ENCODE measurements at places on chromosomes 6 and 20.

- no peak for DNase-seq
- no peaks in the 10 kb centered on the region for H3K27me3 ChIP-seq
- H3K27ac ChIP-seq = peak overlapping the region; percentile 94
- no peaks in the 10 kb centered on the region for H3K36me3 ChIP-seq
Measured at GRCh38 chr20:50959543-50960126, 1.0 kb downstream of the MOCS3 start.

GRCh38 chr6:138410972-138411880 is 7.2 kb downstream of the HEBP2 start:
- peaks cover 4% of the 10 kb centered on the region for H3K36me3 ChIP-seq
- H3K27ac ChIP-seq = peak overlapping the region; percentile 67
- no peaks in the 10 kb centered on the region for H3K4me1 ChIP-seq
- no peaks in the 10 kb centered on the region for H3K27me3 ChIP-seq

GRCh38 chr20:40690836-40691565 is 2.0 kb upstream of the MAFB start:
- no peak for DNase-seq
- H3K4me3 ChIP-seq = peak overlapping the region; percentile 78
- H3K4me1 ChIP-seq = peaks cover 2% of the 10 kb centered on the region

DNA sequence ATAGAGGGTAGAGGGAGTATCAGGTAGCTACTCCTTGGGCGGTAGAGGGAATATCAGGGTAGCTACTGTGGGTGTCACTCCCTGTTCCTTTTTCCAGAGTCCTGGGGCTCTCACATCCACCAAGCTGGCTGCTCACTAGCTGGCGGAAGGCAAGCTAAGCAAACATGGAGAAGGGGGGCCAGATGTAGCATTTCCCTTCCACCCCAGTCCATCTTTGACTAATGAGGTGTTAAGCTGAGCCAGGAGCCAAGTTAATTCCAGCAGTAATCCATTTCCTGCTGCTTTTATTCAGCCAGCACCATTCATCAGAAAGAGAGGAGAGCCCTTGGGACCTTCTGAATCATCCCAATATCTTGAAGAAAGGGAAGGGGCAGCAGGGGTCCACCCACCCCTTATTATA is 330.0 kb downstream of the ZFAND3 start:
- no peaks in the 10 kb centered on the region for H3K27me3 ChIP-seq
- no peaks in the 10 kb centered on the region for H3K36me3 ChIP-seq
- H3K27ac ChIP-seq = no peak overlapping the region
- H3K4me3 ChIP-seq = no peak overlapping the region
- DNase-seq = no peak

GRCh38 chr6:33241968-33242367 is 29.7 kb downstream of the VPS52 start:
- H3K27me3 ChIP-seq = no peaks in the 10 kb centered on the region
- DNase-seq = no peak
- no peak overlapping the region for H3K27ac ChIP-seq

DNA sequence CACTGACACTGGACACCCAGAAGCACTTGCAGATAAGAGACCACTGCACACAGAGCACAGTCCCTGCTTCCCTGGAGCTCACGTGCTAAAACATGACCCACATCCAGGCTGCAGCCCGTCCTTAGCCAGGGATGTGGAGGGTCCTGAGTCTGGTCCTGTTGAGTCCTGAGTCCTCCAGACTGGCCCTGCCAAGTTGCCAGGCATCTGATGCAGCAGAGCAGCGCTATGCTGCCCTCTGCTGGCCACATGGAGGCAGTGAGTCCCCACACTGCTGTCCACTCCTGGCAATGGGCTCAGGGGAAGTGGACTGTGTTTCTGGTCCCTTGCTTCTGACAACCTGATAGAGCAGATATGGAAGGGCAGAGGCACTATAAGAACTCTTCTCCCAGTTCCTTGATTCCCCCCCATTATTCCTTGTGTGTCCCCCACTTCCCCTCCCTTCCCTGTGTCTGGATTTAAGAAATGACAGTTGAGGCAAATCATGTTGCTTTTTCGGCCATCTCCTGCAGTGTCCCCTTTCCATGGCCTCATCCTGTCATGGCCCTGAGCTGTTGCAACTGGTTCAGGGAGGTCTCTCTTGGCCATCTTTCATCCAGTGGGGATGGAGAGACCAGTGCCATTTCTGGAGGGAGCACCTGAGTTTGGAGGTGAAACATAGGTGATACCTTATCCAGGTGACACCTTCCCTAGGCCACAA is 86.0 kb downstream of the DHX35 start:
- H3K4me1 ChIP-seq = peaks cover 5% of the 10 kb centered on the region
- H3K36me3 ChIP-seq = no peaks in the 10 kb centered on the region
- peak; percentile 76 for DNase-seq
- no peak overlapping the region for H3K27ac ChIP-seq

DNA sequence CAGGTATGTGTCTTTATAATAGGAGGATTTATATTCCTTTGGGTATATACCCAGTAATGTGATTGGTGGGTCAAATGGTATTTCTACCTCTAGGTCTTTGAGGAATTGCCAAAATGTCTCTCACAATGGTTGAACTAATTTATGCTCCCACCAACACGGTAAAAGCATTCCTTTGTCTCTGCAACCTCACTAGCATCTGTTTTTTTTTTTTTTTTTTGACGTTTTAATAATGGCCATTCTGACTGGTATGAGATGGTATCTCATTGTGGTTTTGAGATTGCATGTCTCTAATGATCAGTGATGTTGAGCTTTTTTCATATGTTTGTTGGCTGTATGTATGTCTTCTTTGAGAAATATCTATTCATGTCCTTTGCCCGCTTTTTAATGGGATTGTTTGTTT is 144.9 kb upstream of the RGS17 start:
- H3K4me1 ChIP-seq = no peaks in the 10 kb centered on the region
- no peak for DNase-seq
- H3K36me3 ChIP-seq = no peaks in the 10 kb centered on the region
- no peaks in the 10 kb centered on the region for H3K27me3 ChIP-seq
- no peak overlapping the region for H3K4me3 ChIP-seq

- no peaks in the 10 kb centered on the region for H3K4me1 ChIP-seq
- no peak overlapping the region for H3K4me3 ChIP-seq
- no peak overlapping the region for H3K27ac ChIP-seq
Measured at GRCh38 chr6:109039795-109040194, 54.9 kb downstream of the SESN1 start.

DNA sequence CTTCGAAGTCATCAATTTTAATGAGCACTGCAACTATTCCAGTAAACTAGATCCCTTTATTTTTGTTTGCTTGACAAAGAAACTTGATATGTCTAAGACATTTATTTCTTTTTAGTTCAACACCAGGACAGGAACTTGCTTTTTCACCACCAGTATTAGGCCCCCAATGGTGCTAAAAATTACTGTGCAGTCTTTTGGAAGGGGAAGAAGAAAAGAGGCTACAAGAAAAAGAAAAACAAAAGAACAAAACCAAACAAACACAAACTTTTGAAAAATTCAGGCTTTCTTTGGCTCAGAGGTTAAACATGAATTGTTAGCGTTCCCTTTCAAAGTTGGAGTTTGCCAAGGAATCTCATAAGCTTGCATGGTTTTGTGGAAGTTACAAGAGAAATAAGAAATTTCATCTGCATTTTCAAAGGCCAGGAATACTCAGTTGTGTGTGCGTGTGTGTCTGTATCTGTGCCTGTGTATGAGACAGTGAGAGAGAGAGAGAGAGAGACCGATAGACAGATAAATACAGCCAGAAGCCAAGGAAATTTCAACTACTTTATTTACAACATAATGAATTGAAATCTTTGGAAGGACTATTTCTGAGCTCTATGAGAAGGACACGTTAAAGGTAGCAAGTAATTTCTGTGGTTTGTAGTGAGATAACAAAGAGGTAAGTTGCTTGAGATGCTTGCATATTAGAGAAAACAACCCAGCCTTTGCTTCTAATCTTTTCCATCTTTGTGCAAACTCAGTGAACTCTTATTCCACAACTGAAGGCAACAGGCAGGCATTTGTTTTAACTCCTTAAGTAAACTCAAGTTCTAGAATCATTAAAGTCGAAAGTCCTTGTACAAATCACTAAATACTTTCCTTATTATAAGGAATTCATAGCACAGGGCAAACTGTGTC is 171.0 kb upstream of the CITED2 start:
- no peaks in the 10 kb centered on the region for H3K27me3 ChIP-seq
- H3K4me3 ChIP-seq = no peak overlapping the region
- H3K36me3 ChIP-seq = no peaks in the 10 kb centered on the region
- DNase-seq = no peak
- H3K27ac ChIP-seq = peak overlapping the region; percentile 36

GRCh38 chr6:149903938-149904611 is 6.2 kb upstream of the RAET1E start:
- H3K36me3 ChIP-seq = no peaks in the 10 kb centered on the region
- H3K4me3 ChIP-seq = no peak overlapping the region
- H3K27ac ChIP-seq = no peak overlapping the region
- H3K4me1 ChIP-seq = no peaks in the 10 kb centered on the region
- no peak for DNase-seq

DNA sequence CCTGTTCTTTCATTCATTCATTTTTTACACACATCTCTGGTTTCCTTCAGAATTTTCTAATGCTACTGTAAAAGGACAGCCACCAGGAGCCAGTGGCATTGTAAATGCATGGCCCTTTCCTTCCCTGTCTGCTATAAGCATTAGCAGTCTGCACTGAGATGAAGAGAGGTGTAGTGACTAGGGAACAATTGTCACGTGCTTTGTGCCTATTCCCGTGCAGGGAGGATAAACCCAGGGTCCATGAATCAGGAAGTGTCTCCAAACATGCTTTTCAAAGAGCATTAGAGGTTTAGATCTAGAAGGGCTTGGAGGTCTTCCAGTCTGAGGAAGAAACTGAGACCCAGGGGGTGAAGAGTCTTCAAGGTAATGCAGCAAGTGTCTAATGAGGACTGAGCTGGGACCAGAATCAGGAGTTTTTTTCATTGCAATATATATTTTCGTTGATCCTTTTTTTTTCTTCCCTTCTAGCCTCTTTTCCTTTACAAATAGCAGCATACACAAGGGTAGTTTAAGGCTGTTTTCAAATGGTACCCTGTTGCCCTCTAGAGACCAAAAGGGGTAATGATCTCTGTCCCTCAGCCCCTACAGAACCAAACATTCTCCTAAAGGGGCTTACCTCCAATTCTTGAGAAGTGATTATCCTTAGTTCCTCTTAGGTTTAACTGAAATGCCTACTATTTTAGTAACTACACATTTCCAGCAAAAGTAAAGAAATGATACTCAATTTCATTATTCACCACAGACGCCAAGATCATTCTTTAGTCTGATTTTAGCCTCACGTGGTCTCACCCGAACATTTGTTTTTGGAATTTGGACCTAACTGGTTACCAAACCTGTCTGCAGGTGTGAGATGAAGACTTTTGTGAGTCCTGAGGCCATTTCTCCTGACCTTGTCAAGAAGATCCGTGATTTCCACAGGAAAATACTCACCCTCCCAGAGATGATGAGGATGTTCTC is 6.6 kb downstream of the TRIM15 start:
- no peak for DNase-seq
- no peak overlapping the region for H3K27ac ChIP-seq
- no peaks in the 10 kb centered on the region for H3K36me3 ChIP-seq
- no peak overlapping the region for H3K4me3 ChIP-seq
- H3K27me3 ChIP-seq = no peaks in the 10 kb centered on the region
- H3K4me1 ChIP-seq = peaks cover 4% of the 10 kb centered on the region

DNA sequence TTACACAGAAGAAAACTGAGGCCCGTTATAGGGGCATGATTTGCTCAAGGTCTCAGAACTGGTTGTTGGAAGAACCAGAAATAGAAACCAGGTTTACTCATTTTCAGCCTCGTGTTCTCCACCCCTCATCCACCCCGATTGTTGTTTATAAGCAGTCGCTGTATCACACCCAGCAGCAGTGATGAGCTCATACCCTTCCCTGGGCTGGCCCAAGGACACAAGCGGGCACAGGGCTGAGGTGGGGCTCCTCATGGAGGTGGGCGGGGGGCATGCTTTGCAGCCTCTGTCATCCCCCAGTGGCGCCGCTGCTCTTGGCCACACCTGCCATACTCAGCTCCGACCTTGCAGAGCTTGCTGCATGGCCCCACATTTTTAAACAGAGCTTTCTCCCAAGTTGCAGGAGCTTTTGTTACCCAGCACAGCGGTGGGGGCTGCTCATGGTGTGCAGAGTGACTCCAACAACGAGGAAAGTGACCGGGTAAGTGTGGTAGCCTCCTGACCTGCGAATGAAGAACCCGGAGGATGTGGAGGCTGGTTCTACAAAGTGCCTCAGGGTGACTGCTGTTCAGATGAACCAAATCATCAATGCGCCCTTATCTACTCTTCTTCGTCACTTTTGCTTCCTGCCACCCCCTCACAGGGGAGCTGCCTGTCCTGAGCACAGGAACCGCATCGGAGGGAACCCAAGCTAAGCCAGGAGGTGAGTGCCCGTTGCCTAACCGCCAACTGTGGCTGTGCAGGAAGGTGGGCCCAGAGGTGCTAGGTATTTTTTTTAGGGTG is 43.6 kb upstream of the NKX2-2 start:
- DNase-seq = no peak
- no peaks in the 10 kb centered on the region for H3K27me3 ChIP-seq
- H3K4me1 ChIP-seq = no peaks in the 10 kb centered on the region
- no peaks in the 10 kb centered on the region for H3K36me3 ChIP-seq

DNA sequence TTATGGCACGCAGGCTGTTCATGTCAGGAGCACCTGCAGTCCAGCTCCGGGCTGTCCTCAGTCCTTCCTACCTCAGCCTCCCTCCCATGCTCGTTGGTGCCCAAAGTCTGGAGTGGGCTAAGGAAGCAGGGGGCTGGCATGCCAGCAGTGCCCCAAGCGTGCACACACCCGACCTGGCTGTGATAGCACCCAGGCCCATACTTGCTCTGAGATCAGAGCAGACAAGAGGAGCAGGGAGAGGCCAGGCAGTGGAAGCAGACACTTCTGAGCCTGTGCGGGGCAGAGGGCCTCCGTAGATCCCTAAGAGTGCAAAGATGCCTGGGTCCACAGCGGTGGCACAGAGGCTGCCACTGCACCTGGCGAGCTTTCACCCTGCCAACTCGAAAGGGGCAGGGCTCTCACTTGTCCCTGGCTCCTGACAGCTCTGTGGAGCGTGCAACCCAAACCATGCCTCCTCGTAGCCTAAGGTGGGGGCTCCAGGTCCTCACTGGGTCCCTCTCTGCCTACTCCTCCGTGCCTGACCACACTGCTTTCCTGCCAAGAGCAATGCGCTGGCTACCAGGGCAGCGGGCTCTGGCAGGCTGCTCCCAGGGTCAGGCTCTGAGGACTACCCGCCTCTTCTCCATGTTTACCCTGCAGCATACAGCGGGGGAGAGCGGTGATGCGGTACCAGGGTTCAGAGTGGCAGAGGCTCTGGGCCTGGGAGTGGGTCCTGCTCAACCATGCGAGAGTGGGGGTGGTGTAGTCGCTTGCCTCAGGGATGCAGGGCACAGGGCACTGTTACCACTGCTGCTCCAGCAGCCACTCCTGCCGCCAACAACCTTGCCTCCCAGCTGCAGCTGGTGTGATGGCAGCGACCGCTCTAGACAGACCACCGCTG is 59.5 kb downstream of the MANEA start:
- H3K4me3 ChIP-seq = no peak overlapping the region
- H3K27me3 ChIP-seq = no peaks in the 10 kb centered on the region
- no peaks in the 10 kb centered on the region for H3K36me3 ChIP-seq
- DNase-seq = no peak
- H3K4me1 ChIP-seq = no peaks in the 10 kb centered on the region
- H3K27ac ChIP-seq = no peak overlapping the region

- H3K27ac ChIP-seq = peak overlapping the region; percentile 14
- no peaks in the 10 kb centered on the region for H3K27me3 ChIP-seq
- no peaks in the 10 kb centered on the region for H3K36me3 ChIP-seq
- DNase-seq = no peak
- no peaks in the 10 kb centered on the region for H3K4me1 ChIP-seq
Measured at GRCh38 chr6:46014046-46014445, 1.6 kb downstream of the CLIC5 start.

- H3K4me1 ChIP-seq = no peaks in the 10 kb centered on the region
- no peaks in the 10 kb centered on the region for H3K27me3 ChIP-seq
- no peak for DNase-seq
- no peak overlapping the region for H3K27ac ChIP-seq
Measured at GRCh38 chr6:139156551-139156950, 21.7 kb downstream of the HECA start.
